GM23248 (cell line): ENCODE measurements at places on chromosomes 3 and 15. TPM values are rescaled to one million over a fixed set of nuclear protein-coding genes. Genes with fewer than 3 reads are reported as not detected.

DNA sequence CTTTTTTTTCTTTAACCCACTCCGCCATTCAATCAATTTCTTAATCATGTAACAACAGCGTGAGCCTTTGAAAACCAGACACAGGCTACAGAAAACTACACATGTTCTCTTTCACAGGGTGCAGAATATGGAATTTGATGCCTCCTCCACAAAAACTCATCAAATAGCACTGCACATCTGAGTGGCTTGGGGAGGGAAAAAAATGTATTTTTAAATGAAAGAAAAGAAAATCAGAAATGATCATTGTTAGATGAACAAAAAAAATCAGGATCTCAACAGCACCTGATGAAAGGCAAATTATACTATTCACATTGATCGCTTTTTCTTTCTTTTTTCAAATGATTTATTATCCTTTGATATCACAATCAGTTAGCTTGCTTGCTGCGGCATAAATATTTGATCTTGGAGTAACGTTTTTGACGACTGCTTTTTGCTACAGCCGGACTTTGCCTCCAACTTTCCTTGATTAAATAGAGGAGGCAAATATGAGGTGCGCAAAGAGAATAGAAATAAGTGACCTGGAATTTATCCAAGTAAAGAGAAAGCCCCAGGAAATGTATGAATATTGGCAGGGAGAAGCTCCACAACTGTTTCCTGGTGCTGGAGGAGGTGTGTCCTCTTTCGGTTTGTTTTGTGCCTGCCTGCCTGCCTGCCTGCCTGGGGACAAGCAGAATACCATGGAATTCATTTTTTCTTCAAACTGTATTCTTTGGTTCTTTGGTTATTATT lies 63.1 kb downstream of the EDEM1 start:
- no peak overlapping the region for H3K27ac ChIP-seq
- peak; percentile 41 for DNase-seq
- no peaks in the 10 kb centered on the region; the same call in 1 of the 2 replicates for H3K27me3 ChIP-seq
- H3K36me3 ChIP-seq: no peaks in the 10 kb centered on the region
- H3K4me1 ChIP-seq: no peaks in the 10 kb centered on the region

The CFAP92 gene
- total RNA-seq: not detected in 2 replicates

DNA sequence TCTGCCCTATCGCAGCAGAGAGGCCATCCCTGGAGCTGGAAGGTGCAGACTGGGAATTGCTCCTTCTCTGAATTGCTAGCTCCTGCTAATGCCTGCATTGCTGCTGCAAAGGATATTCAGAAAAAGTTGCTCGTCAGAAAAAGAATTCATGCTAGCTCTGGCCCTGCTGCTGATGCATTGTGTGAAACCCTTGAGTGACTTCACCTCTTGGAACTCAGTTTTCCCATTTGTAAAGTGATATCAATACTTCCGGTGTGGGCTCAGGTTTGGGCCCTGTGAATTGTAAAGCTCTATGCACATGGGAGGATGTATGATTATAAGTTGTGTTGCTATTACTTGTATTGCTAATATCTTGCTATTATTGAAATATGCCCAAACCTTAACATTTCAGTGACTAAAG lies 11.4 kb downstream of the SQOR start:
- peaks cover 49% of the 10 kb centered on the region for H3K4me1 ChIP-seq
- peak; percentile 62 for DNase-seq
- peak overlapping the region; percentile 68 for H3K27ac ChIP-seq
- H3K27me3 ChIP-seq: no peaks in the 10 kb centered on the region

DNA sequence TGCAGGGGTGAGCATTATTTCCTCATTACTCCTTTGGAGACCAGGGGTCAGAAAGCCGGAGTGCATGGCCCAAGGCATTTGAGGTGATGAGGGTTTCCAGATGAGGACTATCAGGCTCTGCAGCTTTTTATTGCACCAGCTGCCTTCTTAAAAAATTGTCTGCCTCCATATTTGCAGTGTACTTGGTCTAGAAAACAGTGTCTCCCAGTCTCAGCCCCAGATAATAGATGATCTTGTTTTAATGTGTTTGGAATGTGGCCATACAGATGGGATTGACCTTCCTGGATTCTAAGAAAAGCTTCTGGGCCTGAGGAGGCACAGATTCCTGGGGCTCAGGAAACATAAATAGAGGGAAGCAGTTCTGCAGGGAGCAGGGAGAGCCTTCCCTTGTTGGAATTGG lies 123.3 kb downstream of the GABRG3 start:
- no peak for DNase-seq
- H3K4me3 ChIP-seq: no peak overlapping the region
- H3K27me3 ChIP-seq: no peaks in the 10 kb centered on the region

DNA sequence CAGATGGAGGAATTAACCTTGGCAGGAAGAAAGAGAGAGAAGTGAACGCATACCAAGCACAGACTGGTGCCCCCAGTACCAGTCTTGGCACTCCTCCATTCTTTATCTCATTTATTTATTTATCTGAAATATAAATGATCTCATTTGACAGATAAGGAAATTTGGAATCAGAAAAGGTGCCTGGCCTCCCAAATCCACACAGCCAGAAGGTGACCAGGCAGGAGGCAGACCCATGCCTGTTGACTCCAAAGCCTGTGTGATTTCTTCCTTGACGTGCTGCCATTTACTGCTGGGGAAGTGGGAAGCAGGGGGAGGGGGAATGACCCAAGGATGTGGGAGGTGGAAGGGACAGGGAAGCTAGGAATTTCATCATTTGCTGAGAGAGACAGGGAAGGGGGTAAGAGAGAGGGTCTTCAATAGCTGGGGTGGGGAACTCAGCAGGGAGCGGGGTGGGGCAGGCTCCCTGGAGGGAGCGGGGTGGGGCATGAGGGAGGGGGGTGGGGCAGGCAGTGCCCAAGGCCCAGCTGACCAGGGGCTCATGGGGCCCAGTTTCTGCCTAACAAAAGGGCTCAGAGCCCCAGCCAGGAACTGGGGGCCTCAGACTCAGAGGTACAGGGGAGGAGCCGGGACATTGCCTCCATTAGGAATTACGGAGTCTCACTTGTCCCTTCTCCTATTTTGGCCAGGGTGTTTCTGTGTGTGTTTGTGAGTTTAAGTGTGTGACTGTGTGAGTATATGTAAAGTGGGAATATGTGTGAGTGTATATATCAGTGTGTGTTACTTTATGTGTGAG lies 63.0 kb downstream of the MINAR1 start:
- no peaks in the 10 kb centered on the region for H3K4me1 ChIP-seq
- no peak for DNase-seq
- no peak overlapping the region for H3K27ac ChIP-seq
- H3K4me3 ChIP-seq: no peak overlapping the region
- H3K27me3 ChIP-seq: no peaks in the 10 kb centered on the region; the same call in 1 of the 2 replicates

DNA sequence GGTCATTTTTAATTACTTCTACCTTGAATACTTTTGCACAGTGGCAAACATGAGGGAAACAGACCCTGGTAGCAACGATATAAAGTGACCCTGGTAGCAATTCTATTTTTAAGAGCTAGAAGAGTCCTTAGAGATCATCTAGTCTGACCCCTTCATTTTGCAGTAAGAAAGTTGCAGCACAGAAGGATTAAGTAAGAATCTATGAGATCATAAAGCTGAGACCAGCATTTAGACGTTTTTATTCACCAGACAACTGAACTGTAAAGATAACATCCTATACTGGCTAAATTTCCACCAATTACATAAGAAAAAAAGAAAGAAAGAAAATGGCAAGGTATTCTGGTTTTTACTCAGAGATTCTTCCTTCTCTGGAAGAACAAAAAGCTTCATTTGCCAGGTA lies 49.9 kb downstream of the LRRFIP2 start:
- DNase-seq: peak; percentile 28
- H3K27me3 ChIP-seq: no peaks in the 10 kb centered on the region
- H3K4me3 ChIP-seq: no peak overlapping the region
- peaks cover 2% of the 10 kb centered on the region; the same call in 1 of the 2 replicates for H3K4me1 ChIP-seq
- H3K27ac ChIP-seq: no peak overlapping the region

GRCh38 chr3:170078620-170079281 lies 41.0 kb downstream of the GPR160 start:
- no peak overlapping the region for H3K27ac ChIP-seq
- H3K4me1 ChIP-seq: peaks cover 13% of the 10 kb centered on the region
- no peak for DNase-seq
- H3K27me3 ChIP-seq: no peaks in the 10 kb centered on the region
- H3K4me3 ChIP-seq: no peak overlapping the region

DNA sequence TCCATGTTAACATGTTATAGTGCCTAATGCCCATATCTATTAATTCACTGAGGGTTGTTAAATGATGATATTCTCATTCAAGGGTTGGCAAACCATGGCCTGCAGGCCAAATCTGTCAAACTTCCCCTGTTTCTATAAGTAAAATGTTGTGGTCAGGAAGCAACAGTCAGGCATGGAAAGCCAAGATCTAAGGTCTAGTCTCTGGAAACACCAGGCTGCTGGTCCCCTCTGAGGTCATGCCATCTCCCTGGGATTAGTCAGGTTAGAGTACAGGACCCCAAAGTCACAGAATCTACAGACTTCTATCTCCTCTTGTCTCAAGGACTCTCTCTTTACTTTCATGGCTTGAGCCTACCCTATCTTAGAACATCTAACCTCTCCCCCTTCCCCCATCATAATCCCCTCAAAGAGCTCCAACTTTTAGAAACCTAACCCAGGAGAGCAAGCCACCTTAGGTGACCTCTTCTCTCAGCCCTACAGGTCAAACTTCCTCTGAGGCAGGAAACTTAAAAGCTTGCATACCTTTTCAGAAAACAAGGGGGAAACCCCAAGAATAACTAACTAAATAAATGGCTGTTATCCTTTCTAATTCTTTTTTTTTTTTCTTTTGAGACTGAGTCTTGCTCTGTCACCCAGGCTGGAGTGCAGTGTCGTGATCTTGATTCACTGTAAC lies 15.3 kb upstream of the HERC1 start:
- no peak overlapping the region for H3K4me3 ChIP-seq
- no peaks in the 10 kb centered on the region for H3K27me3 ChIP-seq
- H3K36me3 ChIP-seq: no peaks in the 10 kb centered on the region
- no peaks in the 10 kb centered on the region for H3K4me1 ChIP-seq
- no peak overlapping the region for H3K27ac ChIP-seq
- DNase-seq: no peak

GRCh38 chr3:116886202-116886893 lies 176.8 kb downstream of the TUSC7 start:
- H3K27ac ChIP-seq: no peak overlapping the region
- H3K4me3 ChIP-seq: no peak overlapping the region
- H3K4me1 ChIP-seq: no peaks in the 10 kb centered on the region
- no peaks in the 10 kb centered on the region for H3K36me3 ChIP-seq
- H3K27me3 ChIP-seq: no peaks in the 10 kb centered on the region
- DNase-seq: no peak

The SECISBP2L gene
- 26.8 and 26.9 TPM in 2 replicates for total RNA-seq

DNA sequence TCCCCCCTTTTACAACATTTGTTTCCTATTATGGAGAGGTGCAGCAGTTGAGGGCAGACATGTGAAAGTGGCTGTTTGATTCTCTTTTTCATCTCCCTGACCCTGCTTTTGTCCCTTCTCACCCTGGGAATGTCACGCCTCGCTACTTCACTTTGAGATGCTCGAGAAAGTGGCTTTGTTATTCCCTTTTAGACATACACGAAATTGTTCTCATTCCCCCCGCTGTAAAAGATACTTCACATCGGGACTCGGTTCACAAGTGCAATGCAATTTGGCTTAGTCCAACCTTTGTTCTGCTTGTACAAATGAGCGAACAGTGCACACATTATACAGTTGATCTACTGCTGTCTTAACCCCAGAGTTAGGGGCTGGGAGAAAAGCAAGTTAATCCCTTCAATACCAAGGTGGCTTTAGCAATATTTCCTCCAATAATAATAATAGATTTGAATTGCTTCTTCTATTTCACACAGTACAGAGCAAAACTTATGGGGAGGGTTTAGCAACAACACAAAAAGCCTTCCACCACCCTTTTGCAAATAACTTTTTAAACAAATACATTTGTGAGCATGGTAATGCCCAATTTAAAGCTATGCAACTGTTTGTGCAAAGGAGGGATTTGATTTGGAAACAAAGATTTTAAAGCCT lies 5.7 kb upstream of the FOXB1 start:
- H3K4me3 ChIP-seq: no peak overlapping the region
- H3K27ac ChIP-seq: no peak overlapping the region
- no peak for DNase-seq

The ACKR2 gene
- 0.11 TPM in 1 of 2 replicates, not detected in the other for total RNA-seq

DNA sequence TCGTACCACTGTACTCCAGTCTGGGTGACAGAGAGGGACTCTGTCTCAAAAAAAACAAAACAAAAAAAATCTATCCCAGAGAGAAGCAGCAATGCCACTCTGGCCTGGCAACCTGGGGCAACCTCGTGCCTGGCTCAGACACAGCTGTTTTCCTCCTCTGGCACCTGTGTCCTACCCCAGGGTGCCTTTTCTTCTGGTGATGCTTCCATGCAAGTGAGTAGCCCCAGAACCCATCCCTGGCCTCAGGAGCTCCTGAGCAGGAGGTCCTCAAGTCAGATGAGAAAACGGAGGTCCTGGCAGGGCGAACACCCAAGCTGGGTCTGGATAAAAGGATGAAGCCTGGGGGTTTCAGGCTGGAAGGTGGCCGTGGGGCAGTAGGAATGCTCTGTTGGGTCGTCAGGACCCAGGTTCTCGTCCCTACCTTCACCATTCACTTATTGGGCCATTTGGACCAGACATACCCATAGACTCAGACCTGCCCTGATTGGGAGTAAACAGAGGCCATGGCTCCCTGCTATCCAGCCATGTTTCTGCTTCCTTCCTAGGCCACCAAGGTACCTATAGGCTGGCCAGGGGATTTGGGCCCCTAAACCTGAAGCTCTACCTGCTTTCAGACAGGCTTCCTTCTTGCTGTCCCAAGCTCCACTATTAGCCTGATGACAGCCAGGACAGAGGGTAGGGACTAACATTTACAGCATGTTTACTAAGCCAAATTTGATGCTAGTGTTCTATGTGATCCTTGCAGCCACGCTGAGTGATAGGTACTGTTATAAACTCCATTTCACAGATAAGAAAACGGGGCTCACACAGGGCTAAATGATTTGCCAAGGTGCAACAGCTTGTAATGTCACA lies 102.2 kb downstream of the DAPK2 start:
- DNase-seq: no peak
- H3K4me1 ChIP-seq: peaks cover 15% of the 10 kb centered on the region
- H3K36me3 ChIP-seq: no peaks in the 10 kb centered on the region
- H3K27me3 ChIP-seq: no peaks in the 10 kb centered on the region
- no peak overlapping the region for H3K27ac ChIP-seq

DNA sequence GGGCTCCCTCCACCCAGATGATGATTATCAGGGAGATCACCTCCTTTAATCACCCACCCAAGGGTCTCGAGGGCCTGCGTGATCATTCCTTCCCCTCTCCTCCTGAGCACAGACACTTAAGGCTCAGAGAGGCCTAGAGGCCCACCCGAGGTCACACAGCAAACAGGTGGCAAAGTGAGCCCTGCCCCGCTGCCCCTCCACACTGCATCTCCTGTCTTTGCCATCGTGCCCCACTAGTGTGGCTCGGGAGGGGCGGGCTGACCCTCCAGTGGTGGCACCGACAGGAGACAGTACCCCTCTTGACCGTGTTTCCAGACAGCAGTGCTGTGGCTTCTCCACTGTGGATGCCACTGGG lies 4.9 kb upstream of the PLXND1 start:
- peaks cover 33% of the 10 kb centered on the region for H3K4me1 ChIP-seq
- no peaks in the 10 kb centered on the region for H3K27me3 ChIP-seq
- DNase-seq: no peak
- peak overlapping the region; percentile 68 for H3K27ac ChIP-seq
- H3K4me3 ChIP-seq: no peak overlapping the region
